Skin of body (tissue), 3 donors: ENCODE measurements at places on chromosomes 5 and 9. TPM values are rescaled to one million over a fixed set of nuclear protein-coding genes. Genes with fewer than 3 reads are reported as not detected.

The ARHGEF39 gene
- 2.4 TPM for total RNA-seq

DNA sequence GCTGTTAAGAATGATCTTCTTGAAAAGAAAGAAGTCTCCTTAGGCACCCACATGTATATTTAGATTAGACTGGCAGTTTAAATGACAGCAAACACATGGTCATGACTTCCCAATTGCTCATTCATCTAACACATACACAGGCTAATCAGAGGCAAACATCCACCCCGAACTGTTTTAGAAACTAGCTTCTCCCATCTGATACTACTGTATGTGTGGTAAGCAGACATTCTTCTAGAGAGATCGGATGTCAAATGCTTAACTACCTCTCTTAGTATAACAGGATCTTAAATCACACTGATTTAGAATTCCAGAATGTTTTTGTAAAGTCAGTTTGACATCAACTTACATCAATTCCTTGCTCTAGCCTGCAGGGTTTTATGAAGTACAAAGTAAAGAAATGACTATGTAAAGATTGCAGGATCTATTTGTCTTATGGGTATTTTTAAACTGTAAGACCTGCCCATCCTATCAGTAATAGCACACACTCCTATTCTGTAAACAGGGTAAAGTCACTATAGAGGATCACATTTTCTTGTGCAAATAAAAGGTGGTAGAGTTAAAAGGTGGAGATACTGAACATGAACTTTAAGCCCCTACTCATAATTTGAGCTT, 239.7 kb downstream of the MLLT3 start:
- no peak for DNase-seq

- no peak for DNase-seq
Observed at GRCh38 chr5:109830955-109831502, 141.3 kb downstream of the MAN2A1 start.

- peak; percentile 23 for DNase-seq
Observed at GRCh38 chr5:160467555-160468362, 46.1 kb downstream of the PTTG1 start.

- DNase-seq = no peak
Observed at GRCh38 chr5:34687269-34688011, 31.3 kb downstream of the RAI14 start.

DNA sequence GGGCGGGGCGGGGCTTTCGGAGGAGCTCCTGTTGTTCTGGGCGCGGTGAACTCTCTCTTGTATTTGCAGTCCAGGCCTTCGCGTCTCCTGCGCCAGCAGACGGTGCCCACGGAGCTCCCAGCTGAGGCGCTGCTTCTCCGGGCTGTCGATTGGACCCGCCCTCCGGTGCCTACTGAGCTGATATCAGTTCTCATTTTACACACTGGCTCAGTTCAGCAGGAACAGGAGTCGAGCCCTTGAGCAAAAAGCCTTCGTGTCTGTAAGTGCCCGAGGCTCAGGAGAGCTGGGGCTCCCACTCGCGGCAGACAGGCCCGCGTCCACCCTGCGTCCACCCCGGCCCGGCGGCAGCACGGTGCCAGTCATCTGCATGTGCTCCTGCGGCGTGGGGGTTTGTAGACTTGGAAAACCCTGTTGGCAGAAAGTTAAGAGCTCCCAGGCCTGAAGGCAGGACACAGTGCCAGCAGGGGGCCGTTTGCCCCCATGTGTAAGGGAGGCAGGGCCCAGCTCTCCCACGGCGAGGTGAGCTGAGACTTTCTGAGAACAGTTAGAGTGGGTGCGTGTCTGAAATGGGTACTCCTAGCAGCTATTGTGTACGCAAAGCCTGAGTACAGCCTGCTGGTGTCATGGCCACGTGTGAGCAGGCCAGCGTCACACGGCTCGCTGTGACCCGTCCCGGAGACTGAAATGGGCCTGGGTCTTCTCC, 231.5 kb downstream of the FANCC start:
- no peak for DNase-seq

- no peak for DNase-seq
Observed at GRCh38 chr5:158354958-158355357, 496.0 kb upstream of the CLINT1 start.

DNA sequence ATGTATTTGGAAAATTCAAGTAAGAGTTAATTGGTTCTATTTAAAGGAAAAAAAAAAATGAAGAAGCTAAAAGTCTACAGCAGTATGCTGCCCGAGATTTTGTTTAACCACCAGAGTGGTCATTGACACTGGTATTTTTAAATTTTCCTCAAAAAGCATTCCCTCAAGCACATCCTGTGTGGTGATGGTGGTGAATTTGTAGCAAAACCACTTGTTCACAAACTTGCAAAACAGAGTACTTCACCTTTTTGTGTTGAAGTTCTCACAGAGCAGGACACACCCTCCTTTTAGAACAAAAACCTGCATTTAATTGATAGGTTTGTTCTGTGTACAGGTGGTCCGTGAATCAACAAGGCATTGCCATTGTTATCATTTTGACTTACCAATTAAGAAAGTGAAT, 374.2 kb downstream of the EFNA5 start:
- no peak for DNase-seq

DNA sequence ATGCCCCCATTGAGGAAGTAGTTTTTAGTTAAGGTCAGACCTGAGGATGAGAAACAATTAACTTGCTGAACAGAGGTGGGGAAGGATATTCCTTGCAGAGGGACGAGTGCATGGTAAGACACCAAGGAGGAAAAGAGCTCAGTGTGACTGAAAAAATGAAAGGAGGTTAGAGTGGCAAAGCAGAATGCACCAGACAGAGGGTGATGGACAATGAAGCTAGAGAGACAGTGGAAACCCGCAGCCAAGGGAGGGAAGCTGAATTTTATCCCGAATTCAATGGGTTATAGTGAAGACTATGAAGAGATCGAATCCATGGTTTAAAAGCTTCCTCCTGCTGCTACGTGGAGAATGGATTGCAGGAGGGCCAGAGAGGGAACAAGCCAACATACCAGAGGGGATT, 206.8 kb downstream of the FBN2 start:
- DNase-seq = no peak

The SLC34A3 gene
- total RNA-seq = not detected
